ENCODE measurements at places on chromosomes 5 and 9.

DNA sequence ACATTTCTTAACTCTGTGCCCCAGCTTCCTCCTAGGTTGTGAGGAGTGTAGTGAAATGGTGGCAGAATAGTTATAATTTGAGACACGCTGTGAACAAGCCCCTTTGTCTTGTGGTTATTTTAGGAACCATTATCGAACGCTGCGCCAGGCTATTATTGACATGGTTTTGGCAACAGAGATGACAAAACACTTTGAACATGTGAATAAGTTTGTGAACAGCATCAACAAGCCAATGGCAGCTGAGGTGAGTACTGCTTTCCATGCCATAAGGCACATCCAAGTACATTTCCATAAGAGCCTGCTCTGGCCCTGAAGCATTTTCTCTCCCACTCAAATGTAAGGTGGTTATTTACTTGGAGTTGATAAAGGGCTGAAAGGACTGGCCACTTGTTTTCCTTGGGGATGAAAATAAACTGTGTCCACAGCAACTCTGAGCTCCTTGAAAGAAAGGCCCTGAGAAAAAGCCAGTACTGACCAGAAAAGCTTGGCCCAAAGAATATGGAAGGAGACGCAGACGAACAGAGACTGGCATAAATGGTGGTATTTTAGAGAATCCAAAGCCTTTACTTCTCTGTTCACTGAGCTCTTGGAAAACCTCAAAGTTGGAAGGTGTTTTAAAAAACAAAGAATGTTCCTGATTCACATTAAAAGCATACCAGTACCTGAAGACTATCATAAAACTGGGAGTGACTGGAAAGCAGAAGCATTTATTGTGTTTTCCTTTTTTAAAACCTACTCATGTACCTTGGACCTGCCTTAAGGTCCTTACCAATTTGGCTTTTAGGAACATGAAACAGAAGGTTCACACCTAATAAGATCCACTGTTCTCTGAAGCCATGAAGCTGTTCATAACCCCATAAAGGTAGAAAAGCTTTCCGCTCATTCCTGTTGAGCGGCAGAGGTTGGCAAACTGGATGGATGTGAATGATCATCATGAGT, 72.2 kb downstream of the WDR41 start:
- no peak for DNase-seq

DNA sequence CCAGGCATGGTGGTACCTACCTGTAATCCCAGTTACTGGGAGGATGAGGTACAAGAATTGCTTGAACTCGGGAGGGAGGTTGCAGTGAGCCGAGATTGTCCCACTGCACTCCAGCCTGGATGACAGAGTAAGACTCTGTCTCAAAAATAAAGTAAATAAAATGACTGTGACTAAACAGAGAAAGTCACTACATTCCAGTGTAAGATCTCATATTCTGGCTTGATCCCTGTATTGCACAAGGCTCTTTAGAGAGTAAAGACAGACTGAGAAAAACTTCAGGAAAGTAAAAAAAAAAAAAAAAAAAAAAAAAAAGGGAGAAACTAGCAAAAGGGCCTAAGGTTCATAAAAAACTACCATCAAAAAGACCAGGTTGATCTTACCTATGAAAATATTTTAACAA, 106.6 kb upstream of the PJA2 start:
- DNase-seq: no peak

GRCh38 chr5:122673343-122673742, 101.5 kb upstream of the SNX2 start:
- DNase-seq: no peak

GRCh38 chr9:104774831-104775573, 11.1 kb downstream of the NIPSNAP3B start:
- DNase-seq: no peak

DNA sequence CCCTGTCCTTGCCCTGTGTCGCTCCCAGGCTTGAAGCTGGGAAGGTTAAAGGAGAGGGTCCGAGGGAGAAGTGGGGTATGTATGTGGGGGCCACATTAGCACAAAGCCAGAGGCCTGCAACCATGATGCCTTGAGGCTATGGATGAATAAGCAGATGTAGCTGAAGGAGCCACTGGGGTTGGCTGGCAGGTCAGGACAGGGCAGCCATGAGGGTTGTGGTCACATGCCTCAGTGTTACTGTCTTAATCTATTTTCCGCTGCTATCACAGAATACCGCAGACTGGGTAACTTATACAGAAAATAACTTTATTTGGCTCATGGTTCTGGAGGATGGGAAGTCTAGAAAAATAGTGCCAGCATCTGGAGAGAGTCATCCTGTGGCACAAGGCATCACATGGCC, 9.2 kb upstream of the GRHPR start:
- DNase-seq: no peak

DNA sequence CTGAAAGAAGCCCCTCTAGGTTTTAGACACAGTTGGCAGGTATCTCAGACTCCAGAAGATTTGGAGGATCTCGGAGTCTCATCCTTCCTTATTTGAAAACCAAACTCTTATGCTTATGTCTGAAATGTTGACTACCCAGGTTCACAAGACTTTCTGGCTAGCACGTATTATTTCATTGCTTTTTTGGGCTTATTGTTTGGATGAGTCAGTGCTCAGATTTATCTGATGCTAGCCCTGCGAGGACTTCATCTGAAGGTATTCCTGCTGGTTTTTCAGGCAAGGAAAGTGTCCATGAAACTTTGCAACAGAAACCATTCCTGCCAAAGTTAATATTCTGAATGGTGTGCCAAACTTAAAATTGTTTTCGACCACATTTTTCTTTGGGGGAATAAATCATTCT, 8.5 kb downstream of the OSTF1 start:
- DNase-seq: no peak

DNA sequence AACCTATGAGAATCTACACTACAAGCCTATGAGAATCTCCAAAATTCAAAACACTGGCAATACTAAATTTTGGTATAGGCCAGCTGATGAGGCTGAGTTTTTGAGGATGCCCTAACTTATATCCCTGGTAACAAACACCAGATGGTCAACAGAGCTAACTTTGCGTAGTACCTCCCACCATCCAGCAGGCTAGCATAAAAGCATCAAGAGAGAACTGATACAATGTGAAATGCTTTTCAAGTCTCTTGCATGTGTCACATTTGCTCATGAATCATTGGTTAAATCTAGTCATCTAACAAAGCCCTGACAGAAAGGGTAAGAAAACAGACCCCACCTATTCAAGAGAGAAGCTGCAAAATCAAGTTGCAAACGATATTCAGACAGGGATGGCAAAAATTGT, 1609.7 kb upstream of the CDH9 start:
- DNase-seq: no peak

DNA sequence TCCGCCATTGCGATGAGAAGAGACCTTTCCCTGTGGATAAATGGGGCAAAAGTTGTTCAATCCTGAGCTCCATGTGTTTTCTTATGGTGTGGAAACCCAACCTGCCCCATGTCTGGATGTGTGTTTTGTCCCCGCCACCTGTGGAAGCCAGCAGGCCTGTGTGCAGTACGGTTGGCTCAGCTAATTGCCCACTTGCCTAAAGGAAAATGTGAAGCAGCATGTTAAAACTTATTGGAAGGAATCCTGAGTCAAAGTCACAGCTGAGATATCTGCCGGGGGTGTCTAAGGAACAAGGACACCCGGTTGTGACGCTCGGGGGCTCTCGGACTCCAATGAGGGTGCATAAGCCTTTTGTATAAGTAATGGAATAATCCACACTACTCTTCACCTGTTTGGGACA, 361.1 kb upstream of the IRX1 start:
- no peak for DNase-seq

GRCh38 chr9:90114641-90115425, 510.0 kb downstream of the GADD45G start:
- no peak for DNase-seq

- DNase-seq: no peak
Observed at GRCh38 chr9:109342878-109343277, 22.0 kb upstream of the EPB41L4B start.

DNA sequence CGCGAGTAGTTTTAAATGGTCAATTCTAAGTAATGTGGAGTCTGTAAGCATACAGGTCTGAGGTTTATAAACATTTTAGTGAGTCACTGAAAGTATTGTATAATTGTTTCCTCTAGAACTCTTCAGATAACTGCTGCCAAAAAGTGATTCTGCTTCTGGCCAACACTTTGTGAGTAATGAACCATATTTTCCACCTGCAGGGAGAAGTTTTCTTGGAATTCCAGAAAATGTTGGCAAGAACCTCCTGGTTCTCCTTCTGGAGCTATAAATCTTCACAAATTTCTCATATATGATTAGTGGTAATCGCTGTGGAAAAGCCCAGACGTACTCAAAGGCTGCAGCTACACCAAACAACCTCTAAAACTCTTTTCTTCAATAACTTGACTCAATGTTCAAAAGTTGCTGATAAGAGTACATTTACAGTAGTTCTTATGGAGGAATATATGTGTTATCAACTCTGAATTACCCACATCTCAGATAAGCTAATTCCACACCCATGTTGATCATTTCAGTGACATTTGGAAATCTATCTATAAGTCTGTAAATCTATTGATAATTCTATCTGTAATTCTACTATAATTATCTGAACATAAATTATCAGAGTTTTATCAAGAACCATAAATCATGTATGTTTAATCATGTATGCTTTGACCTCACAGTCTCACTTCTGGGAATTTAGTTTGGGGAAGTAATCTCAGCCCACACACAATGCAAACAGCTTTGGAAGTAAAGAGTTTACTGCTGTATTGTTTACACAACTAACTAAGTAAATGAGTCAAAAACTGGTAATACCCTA, 74.1 kb downstream of the FNBP1 start:
- no peak for DNase-seq

DNA sequence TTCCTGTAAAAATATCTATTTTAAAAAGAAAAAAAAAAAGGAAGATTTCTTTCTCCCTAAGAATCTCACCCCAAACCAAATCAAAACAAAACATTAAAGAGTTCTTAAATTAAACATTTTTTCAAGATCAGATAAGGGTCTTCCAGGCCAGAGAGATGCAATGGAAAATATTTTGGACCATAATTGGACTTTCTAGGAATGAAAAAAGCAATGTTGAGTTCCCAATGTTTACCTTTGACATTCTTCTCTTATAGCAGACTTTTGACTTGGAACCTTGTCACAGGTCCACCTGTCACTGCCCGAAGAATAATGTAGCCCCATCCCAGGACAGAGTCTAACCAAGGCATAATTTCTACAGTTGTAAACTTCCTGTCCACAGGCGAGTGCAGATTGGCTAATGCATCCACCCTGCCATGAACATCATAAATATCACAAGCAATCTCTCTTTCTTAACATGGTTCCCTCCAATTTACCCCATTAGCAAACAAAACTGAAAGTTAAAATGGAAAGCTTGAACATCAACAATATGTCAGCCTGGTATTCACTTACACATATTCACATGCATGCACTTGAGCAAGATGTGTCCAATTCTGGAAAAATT, 121.7 kb upstream of the ZNF366 start:
- DNase-seq: no peak

- peak; percentile 28 for DNase-seq
Observed at GRCh38 chr9:96219026-96219899, 82.7 kb downstream of the HSD17B3 start.

- DNase-seq: no peak
Observed at GRCh38 chr9:89639367-89639795, 34.6 kb downstream of the GADD45G start.

DNA sequence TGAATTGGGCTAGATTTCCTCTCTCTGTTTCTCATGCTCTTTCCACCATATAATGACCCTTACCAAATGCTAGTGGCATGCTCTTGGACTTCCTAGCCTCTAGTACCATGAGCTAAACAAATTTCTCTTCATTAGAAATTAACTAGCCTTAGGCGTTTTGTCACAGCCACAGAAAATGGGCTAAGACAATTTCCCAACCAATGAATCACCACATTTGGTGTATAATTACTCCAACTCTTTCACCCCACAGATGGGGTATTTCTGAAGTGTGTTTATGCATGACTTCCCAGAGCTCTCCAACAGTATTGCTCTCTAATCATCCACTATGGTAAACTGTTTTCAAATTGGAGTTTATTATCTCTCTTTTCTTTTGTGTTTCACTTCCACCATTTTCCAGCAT, 1041.1 kb upstream of the COX7C start:
- no peak for DNase-seq

DNA sequence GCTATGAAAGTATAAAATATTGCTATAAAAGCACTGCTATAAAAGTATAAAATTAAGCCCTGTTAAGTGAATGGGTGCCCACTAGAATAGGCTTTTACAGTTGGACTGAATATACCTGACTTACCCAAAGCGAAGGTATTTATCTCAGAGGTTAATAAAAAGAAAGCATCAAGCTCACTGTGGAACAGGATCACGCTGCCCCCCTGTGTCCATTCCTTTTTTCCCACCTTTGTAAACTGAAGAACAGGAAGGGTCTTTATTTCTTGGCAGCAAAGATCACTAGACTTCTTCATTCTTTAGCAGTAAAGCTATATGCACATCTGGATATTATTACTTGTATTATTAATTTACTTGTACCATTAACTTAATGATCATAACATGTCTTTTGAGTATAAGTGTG, 22.1 kb upstream of the PLPP6 start:
- no peak for DNase-seq

GRCh38 chr9:5361326-5362010, 21.8 kb upstream of the RLN1 start:
- DNase-seq: no peak

GRCh38 chr5:16061163-16061562, 118.4 kb downstream of the MARCHF11 start:
- no peak for DNase-seq

DNA sequence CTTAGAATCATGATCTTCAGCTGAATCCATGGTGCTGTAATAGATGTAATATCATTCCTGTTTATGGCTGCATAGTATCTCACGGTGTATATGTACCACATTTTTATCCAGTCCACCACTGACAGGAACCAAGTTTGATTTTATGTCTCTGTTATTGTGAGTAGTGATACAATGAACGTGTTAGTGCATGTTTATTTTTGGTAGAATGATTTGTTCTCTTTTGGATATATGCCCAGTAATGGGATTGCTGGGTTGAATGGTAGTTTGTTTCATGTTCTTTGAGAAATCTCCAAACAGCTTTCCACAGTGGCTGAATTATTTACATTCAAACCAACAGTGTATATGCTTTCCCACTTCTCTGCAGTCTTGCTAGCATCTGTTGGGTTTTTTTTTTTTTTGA, 175.1 kb upstream of the CDH10 start:
- no peak for DNase-seq

DNA sequence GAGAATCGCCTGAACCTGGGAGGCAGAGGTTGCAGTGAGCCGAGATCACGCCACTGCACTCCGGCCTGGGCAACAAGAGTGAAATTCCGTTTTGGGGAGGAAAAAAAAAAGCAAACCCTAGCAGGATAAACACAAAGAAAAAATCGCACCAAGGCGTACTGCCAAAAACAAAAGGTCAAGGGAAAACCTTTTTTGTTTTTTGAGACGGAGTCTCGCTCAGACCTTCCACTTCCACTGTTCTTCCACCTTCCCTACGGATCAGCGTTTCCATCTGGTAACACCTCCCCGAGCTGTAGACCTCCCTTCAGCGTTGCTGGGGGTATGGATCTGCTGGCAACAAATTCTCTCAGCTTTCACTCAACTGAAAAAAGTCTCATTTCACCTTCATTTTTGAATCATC, 20.1 kb upstream of the FCN2 start:
- DNase-seq: no peak
